Endothelial cell (in vitro differentiated cells): ENCODE measurements at places on chromosomes 3 and 15. TPM values are rescaled to one million over a fixed set of nuclear protein-coding genes. Genes with fewer than 3 reads are reported as not detected.
A peak's percentile ranks its signal among the peaks of the same experiment; 100 is the strongest.

DNA sequence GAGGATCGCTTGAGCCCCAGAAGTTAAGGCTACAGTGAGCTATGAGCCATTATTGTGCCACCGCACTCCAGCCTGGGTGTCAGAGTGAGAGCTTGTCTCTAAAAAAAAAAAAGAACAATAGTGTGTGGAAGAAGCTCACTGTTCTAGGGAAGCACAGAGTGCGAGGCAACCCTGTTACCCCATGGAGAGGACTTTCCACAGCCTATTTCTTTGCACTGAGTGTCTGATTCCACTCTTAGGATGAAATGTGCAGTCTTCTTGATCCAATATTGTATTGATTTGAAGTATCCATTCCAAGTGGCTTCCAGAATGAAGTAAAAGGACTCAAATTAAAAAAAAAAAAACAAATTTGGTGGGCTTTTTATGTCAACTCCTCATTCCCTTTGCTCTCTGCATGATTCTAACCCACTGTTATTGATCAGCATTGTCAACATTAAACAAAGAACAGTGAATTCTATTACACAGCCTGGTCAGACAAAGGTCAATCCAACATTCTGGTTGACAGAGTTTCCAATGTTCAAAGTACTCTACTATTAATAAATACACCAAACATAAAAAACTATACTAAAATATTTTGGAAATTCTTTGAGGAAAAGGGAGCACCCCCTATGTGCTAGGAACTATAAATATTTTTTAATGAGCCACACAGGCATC lies 150.2 kb upstream of the PTPRG start:
- H3K36me3 ChIP-seq = no peaks in the 10 kb centered on the region
- H3K4me1 ChIP-seq = no peaks in the 10 kb centered on the region
- no peak overlapping the region for H3K27ac ChIP-seq
- peaks cover 3% of the 10 kb centered on the region for H3K27me3 ChIP-seq
- H3K4me3 ChIP-seq = no peak overlapping the region
- DNase-seq = no peak

- H3K36me3 ChIP-seq = no peaks in the 10 kb centered on the region
- H3K27me3 ChIP-seq = no peaks in the 10 kb centered on the region
- H3K27ac ChIP-seq = no peak overlapping the region
- H3K4me1 ChIP-seq = peaks cover 17% of the 10 kb centered on the region
- no peak for DNase-seq
These were observed 428.8 kb upstream of the TPRG1 start for GRCh38 chr3:188742755-188743550.

Gene TMEM212
- total RNA-seq = not detected

- peaks cover 5% of the 10 kb centered on the region for H3K4me1 ChIP-seq
- H3K36me3 ChIP-seq = no peaks in the 10 kb centered on the region
- no peaks in the 10 kb centered on the region for H3K27me3 ChIP-seq
These were observed 134.3 kb downstream of the POLQ start for GRCh38 chr3:121411523-121411922.

DNA sequence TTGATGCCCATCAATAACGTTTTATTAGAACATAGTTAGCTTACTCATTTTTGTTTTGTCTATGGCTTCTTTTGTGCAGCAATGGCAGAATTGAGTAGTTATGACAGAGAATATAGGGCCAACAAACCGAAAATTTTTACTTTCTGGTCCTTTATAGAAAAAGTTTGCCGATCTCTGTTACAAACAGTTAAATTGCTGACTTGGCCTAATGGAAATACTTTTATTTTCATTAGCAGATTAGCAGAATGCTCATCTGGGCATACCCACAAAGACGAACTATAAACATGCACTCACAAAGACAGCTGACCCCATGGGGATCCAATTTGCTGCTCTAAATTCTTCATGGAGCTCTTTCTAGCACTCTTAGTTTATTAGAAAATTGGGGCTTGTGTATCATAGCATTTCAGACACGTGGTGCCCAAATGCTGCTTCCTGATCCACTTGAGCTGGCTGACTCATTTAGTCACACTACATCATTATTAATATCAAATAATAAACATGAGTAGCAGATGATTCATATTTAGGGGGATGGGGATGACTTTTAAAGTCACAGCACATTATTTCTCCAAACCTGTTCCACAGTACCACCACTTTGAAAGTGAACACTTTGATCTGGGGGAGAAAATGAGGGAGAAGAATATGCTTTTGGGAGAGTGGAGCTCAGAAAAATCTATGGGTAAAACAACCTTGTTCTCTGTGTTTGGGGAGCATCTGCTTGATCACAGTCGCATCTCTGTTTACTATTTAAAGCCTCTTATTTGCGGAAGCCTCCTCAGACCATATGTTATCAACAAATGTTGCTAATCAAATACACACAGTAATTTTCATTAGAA lies 228.1 kb upstream of the FEZF2 start:
- H3K4me1 ChIP-seq = peaks cover 17% of the 10 kb centered on the region
- H3K4me3 ChIP-seq = no peak overlapping the region
- H3K36me3 ChIP-seq = no peaks in the 10 kb centered on the region
- DNase-seq = no peak
- H3K27ac ChIP-seq = no peak overlapping the region

GRCh38 chr3:155362808-155363689 lies 69.6 kb upstream of the STRIT1 start:
- no peak overlapping the region for H3K4me3 ChIP-seq
- peaks cover 7% of the 10 kb centered on the region for H3K4me1 ChIP-seq
- no peaks in the 10 kb centered on the region for H3K36me3 ChIP-seq
- no peak for DNase-seq
- peaks cover 4% of the 10 kb centered on the region for H3K27me3 ChIP-seq
- H3K27ac ChIP-seq = peak overlapping the region; percentile 33

Gene C2CD4A
- 0.18 TPM for total RNA-seq

DNA sequence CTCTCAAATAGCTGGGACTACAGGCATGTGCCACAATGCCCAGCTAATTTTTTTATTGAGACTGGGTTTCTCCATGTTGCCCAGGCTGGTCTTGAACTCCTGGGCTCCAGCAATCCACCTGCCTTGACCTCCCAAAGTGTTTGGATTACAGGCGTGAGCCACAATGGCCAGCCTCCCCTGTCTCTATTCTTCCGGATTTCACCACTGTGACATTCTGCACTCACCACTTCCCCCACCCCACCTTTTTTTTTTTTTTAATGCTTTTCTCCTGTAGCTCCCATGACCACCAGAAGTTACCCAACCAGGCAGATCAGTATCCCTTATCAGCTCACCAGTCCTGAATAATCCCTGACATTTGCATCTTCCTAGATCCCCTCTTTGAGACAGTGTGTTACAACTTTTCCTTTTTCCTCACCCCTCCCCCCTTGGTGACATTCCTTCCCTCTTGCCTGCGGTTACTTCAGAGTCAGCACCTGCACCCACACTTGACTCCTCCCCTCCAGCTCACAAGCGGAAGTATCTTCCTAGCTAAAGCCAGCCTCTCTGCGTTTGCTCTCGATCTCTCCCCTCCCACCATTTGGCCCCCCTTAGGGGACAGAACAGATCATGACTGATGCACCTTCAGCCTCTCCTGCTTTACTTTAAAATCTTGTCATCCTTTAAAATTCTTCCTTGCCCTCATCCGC lies 13.5 kb upstream of the ZNF592 start:
- no peak overlapping the region for H3K27ac ChIP-seq
- H3K4me1 ChIP-seq = peaks cover 9% of the 10 kb centered on the region
- peaks cover 3% of the 10 kb centered on the region for H3K27me3 ChIP-seq
- H3K4me3 ChIP-seq = peak overlapping the region; percentile 54
- no peaks in the 10 kb centered on the region for H3K36me3 ChIP-seq

Gene CACNA1D
- total RNA-seq = 208 TPM

GRCh38 chr3:57963811-57964346 lies 44.3 kb upstream of the FLNB start:
- H3K27me3 ChIP-seq = peaks cover 5% of the 10 kb centered on the region
- DNase-seq = no peak
- peaks cover 10% of the 10 kb centered on the region for H3K4me1 ChIP-seq
- no peak overlapping the region for H3K27ac ChIP-seq

DNA sequence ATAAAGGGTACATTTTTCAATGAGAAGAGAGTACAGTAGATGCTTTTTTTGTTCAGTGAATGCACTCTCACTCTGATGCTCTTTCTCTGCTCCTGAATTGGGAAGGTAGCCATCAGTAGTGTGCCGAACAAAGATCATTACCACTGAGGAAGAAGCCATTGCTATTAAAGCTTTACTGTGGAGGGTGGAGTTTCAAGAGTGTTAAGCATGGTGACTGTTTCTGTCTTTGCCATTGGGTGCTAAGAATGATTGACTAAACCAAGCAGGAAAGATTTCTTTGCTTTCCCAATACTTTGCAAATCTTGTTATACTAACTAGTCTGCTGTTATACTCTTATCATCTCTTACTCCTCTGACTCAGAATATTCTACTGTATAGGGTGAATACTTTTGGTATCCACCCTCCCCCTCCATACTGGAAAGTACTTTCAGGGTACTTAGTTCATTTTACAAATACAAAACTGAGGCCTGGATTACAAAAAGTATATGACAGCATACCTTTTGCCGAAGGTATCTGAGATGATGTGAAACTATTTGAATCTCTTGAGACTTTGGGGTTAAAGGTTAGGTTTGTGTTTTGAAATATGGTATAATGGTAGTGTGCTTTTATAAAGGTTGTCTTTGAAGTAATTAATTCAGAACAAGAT lies 1.7 kb downstream of the RAB11A start:
- peaks cover 17% of the 10 kb centered on the region for H3K36me3 ChIP-seq
- peaks cover 25% of the 10 kb centered on the region for H3K27me3 ChIP-seq
- peak overlapping the region; percentile 98 for H3K27ac ChIP-seq
- peak overlapping the region; percentile 100 for H3K4me3 ChIP-seq

Gene GJD2
- 0.54 TPM for total RNA-seq

GRCh38 chr15:82805994-82806406 lies at the start of gene FSD2:
Gene FSD2 (minus strand): TSS chr15:82806069. CDS start chr15:82787390, 18,679 bp downstream.
- H3K4me3 ChIP-seq = no peak within 1 kb of the TSS
- peaks cover 3% of the 10 kb centered on the region for H3K27me3 ChIP-seq
- no peaks in the 10 kb centered on the region for H3K36me3 ChIP-seq
- peaks cover 10% of the 10 kb centered on the region for H3K4me1 ChIP-seq
- no peak within 1 kb of the TSS for H3K27ac ChIP-seq

Gene PPP2R3A
- 19.3 TPM for total RNA-seq

GRCh38 chr3:119600732-119601131 lies 3.0 kb downstream of the PLA1A start:
- DNase-seq = peak; percentile 7
- no peaks in the 10 kb centered on the region for H3K36me3 ChIP-seq
- H3K4me3 ChIP-seq = no peak overlapping the region
- H3K27ac ChIP-seq = peak overlapping the region; percentile 82

DNA sequence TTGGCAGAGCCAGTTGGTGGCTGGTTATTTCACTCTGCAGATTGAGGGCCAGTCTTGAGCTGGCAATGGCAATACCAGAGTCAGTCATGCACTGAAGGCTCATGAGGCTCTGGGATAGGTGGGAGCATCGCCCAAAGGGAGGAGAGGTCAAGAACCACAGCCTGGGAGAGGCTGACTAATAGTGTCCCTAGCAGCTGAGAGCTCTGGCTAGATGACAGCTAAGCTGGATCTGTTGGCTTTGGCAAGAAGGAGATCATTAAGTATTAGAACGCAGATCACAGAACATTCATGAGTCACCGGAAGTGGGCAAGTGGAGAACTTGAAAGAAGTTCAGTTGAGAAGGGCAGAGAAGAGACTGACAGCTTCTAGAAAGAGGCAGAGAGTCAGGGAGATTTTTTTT lies 521.1 kb downstream of the NR2F2 start:
- no peak overlapping the region for H3K27ac ChIP-seq
- H3K4me3 ChIP-seq = no peak overlapping the region
- no peaks in the 10 kb centered on the region for H3K36me3 ChIP-seq
- no peak for DNase-seq
- H3K4me1 ChIP-seq = no peaks in the 10 kb centered on the region
- H3K27me3 ChIP-seq = no peaks in the 10 kb centered on the region

GRCh38 chr3:136377508-136377907 lies 127.4 kb downstream of the PCCB start:
- H3K36me3 ChIP-seq = peaks cover 14% of the 10 kb centered on the region
- H3K27me3 ChIP-seq = no peaks in the 10 kb centered on the region
- no peak overlapping the region for H3K4me3 ChIP-seq
- no peak overlapping the region for H3K27ac ChIP-seq

Gene CCR5
- total RNA-seq = not detected

Gene SERINC4
- total RNA-seq = not detected

DNA sequence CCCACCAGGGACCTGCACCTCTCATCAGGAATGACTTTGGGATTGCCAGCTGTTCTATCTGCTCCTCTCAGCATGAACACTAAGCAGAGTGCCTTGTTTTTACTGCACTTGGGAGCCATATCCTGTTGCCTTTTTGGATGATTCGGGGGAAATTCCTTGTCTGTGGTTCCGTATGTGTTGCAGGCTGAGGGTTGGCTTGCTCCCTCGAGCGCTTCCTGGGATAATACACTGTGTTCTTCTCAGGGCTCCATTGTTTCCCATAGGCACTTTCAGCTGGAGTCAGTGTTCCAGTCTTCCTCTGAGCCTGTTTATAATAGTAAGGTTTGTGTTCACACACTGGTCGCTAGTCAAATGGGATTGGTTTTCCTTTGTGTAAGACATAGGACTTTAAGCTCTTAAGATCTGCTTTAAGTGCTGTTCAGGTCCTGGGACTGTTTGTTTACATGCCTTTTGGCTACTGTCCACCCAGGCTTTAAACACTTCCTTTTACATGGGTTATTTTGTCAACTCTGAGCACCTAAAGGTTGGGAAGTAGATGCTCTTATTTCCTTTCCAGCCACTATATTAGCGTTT lies 23.4 kb downstream of the BOC start:
- no peak overlapping the region for H3K4me3 ChIP-seq
- DNase-seq = no peak
- no peaks in the 10 kb centered on the region for H3K36me3 ChIP-seq
- H3K27ac ChIP-seq = no peak overlapping the region
- H3K27me3 ChIP-seq = peaks cover 3% of the 10 kb centered on the region

Gene NEIL1
- total RNA-seq = 149 TPM

Gene PLCH1
- 20.9 TPM for total RNA-seq

Gene SERPINI2
- not detected for total RNA-seq

Gene EPHA6
- total RNA-seq = 21.8 TPM

- peaks cover 27% of the 10 kb centered on the region for H3K36me3 ChIP-seq
- no peak overlapping the region for H3K27ac ChIP-seq
- peaks cover 6% of the 10 kb centered on the region for H3K27me3 ChIP-seq
These were observed 42.3 kb downstream of the KLHL6 start for GRCh38 chr3:183513046-183513706.

DNA sequence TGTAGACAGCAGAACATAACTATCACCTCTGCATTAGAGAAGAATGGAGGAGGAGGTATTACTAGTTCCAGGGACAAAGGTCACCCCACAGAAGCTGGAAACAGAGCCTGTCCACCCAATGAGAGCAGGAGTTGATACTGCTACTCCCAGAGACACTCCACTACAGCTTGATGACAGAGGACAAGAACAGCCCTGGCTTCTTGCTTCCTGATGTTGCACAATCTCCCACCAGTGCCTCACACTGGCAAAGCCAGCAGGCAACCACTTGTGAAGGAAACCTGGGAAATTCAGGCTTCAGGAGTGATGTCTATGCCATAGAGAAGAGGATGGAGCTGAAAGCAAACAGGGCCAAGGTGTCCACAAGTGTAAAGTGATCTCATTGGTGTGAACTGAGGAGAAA lies 78.0 kb upstream of the POU1F1 start:
- DNase-seq = no peak
- H3K4me3 ChIP-seq = no peak overlapping the region
- H3K36me3 ChIP-seq = no peaks in the 10 kb centered on the region
- H3K4me1 ChIP-seq = no peaks in the 10 kb centered on the region
